ENCODE measurements at places on chromosomes 6 and 20.

GRCh38 chr6:16043171-16044135, 85.4 kb upstream of the MYLIP start:
- DNase-seq: no peak

- no peak for DNase-seq
Observed at GRCh38 chr20:57960803-57961575, 251.2 kb upstream of the PMEPA1 start.

DNA sequence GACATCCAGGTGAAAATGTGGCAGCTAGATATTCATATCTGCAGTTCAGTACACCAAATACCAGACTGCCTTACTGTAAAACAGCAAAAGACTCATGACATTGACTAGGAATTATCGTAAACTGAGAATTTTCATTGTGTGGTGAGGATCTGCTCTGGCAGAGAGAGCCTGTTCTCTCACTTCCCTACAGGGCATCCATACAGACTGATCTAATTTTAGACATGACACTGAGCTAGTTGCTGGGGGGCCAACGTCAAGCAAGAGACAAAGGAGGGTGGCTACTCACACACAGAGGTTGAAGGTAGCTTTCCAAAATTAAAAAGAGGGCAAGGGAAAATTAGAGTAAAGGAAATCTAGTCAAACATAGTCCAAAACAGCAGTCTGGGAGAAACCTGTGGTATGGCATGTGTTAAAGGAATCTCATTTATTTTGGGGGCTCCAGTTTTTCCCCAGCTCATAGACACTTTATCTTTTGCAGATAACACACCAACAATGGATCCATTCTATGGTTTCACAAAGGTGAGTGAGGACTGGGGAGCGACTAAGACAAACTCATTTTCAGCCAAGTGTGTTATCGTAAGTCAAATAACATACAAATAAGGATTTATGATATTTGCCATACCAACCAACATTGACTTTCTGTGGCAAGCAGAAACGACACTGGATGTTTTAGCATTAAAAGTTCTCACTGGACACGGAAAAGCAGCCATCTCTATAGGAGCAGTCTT, 36.6 kb upstream of the NHSL1 start:
- DNase-seq: no peak

DNA sequence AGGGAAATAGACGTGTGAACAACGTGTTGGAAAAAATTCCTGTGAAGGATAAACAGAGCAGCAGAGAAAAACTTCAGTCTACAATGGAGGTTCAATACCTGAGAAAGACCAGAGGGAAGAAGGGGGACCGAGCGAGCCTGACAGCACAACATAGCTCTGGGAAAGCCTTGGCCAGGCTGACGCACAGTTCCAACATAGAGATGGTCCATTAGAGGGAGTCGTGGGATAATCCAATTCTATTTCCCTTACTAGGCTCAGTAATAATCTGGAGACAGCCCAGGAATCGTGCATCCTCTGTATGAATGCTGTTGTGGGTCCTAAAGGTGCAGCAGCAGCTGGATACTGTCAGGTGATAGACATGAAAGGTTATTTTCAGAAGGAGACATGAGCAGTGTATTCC, 370.8 kb upstream of the BTBD3 start:
- DNase-seq: no peak

GRCh38 chr6:2659882-2660281, 90.8 kb downstream of the MYLK4 start:
- DNase-seq: no peak

- peak; percentile 8 for DNase-seq
Observed at GRCh38 chr20:42179768-42180167, 561.6 kb upstream of the CHD6 start.

DNA sequence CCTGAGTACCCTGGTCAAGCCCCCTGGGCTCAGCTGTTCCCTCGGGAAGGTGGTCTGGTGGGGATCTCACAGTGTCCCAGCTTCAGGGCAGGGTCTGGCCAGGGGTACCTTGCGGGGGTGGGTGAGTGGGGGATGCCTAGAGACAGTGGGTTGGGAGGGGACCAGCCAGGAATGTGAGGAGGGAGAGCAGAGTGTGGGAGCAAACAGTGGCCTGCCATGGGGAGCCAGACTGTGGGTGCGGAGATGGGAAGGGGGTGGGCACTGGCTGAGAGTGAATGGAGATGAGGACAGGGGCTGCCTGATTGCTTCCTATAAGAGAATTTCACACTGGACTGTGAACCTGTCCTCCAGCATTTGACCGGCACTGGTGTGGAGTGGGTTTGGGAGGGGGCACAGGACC, 95.1 kb downstream of the VEGFA start:
- no peak for DNase-seq

DNA sequence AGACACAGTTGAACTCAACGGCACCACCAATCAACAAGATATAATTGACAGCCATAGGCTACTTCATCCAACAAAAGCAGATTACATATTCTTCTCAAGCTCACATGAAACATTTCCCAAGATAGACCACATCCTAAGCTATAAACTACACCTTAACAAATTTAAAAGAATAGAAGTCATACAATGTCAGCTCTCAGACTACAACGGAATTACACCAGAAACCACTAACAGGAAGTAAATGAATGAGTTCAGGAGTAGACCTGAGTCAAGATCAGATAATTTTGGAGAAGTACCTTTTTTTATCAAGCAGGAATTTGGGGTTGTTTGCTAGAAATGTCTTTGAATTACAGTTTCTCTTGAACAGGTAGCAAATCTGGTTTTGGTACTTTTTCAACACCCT, 237.8 kb downstream of the TBX18 start:
- DNase-seq: no peak

GRCh38 chr6:139883776-139884175, 509.3 kb upstream of the CITED2 start:
- DNase-seq: no peak

Data from A549 (cell line).